ENCODE measurements at places on chromosomes 13 and 19. TPM values are rescaled to one million over a fixed set of nuclear protein-coding genes. Genes with fewer than 3 reads are reported as not detected.

VSTM2B gene
- polyA plus RNA-seq, result not detected

GRCh38 chr19:7326105-7326877, 22.4 kb upstream of the ARHGEF18 start:
- DNase-seq, result peak; percentile 7

DNA sequence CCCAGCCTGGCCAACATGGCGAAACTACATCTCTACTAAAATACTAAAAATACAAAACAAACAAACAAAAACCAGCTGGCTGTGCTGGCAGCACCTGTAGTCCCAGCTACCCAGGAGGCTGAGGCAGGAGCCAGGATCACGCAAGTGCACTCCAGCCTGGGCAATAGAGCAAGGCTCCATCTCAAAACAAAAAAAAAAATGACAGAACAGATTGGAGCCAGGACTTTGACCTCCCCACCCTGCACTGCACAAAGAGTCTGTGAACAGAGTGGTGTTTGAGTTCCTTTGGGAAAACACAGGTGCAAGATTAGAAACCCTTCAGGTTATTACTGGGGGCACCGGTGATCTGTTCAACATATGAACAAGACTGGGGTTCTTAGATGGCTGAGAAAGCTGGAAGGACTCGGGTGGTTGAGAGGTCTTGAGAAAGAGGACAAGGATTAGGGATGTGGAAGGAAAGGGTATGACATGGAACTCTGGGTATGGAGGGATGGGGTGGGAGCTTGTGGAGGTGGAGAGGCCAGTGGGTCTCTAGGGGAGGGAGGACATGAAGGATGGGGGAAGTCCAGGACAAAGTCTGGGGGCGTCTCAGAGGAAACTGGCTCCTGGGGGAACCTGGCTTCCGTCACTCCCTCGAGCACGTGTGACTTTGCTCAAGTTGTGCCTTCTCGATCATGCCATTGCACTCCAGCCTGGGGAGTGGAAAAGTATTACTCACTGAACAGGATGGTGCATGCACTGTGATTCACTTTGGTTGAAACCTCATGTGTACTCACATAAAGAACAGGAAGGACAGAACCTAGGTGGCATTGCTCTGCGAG, 25.9 kb downstream of the RCN3 start:
- no peak for DNase-seq

- no peak for DNase-seq
These were observed 90.6 kb downstream of the TNFSF13B start for GRCh38 chr13:108360139-108360538.
